ENCODE measurements at places on chromosomes 4 and X.

GRCh38 chrX:66014084-66014483, 25.8 kb downstream of the VSIG4 start:
- DNase-seq: no peak

GRCh38 chr4:124469981-124470380, 242.6 kb downstream of the ANKRD50 start:
- DNase-seq: no peak

DNA sequence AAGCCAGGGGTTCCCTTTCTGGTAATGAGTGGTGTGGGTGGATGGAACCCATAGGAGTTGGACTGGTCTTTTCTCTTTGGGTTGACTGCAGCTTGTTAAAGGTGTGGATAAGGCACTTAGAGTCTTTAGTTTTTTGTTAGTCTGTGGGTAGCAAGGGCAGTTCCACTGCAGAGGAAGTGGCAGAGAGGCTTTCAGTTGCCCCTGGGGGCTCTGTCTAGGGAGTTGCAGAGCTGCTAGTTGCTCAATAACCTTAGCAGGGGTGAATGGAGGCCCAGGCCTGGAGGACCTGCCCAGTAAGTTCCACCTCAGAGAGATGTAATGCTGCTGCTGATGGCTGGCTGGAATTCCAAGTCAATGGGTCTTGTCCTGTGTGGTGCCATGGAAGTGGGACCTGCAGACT, 282.6 kb upstream of the NDST4 start:
- DNase-seq: no peak

- DNase-seq: no peak
Measured at GRCh38 chr4:22391551-22391950, 124.3 kb downstream of the ADGRA3 start.

DNA sequence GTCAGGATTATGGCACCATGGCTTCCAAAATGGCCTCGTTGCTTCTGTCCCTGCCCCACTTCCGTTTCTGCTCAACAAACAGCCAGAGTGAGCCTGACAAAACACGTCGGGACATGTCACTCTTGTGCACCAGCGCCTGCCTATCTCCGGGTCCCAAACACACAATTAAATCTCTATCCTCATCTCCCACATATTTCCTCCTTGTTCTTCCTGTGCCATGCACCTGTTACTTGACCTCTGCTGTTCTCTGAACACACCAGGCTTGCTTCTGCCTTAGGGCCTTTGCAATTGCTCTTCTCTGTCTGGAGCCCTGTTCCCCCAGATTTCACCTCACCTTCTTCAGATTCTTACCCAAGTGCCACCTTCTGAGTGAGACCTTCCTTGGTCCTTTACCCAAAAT, 12.7 kb upstream of the CD38 start:
- DNase-seq: no peak
